Bladder microvascular endothelial cell (primary cell): ENCODE measurements at places on chromosomes 1 and 21. TPM values are rescaled to one million over a fixed set of nuclear protein-coding genes. Genes with fewer than 3 reads are reported as not detected.

SERBP1 gene
- 183 and 288 TPM in 2 replicates for total RNA-seq

ANGPTL1 gene
- total RNA-seq: under 0.01 TPM in 1 of 2 replicates, not detected in the other

KLHL20 gene
- total RNA-seq: 24.3 and 46.7 TPM in 2 replicates

VWA5B1 gene
- not detected in 2 replicates for total RNA-seq

MTARC1 gene
- 3.8 and 6.2 TPM in 2 replicates for total RNA-seq

FCRL1 gene
- total RNA-seq: not detected in 2 replicates

STK40 gene
- 9.2 and 50.4 TPM in 2 replicates for total RNA-seq

ADGRB2 gene
- total RNA-seq: 0.16 and 1.1 TPM in 2 replicates

FCER1G gene
- 0.16 TPM in 1 of 2 replicates, not detected in the other for total RNA-seq

NT5C1A gene
- total RNA-seq: not detected in 2 replicates

SMPDL3B gene
- total RNA-seq: 0.32 and 1.3 TPM in 2 replicates

LCE2C gene
- not detected in 2 replicates for total RNA-seq

ADORA1 gene
- not detected in 2 replicates for total RNA-seq

SPRR2E gene
- total RNA-seq: not detected in 2 replicates

OR10J1 gene
- total RNA-seq: not detected in 2 replicates

PRAMEF25 gene
- total RNA-seq: not detected in 2 replicates

PHACTR4 gene
- total RNA-seq: 6.2 and 14.0 TPM in 2 replicates

TCEANC2 gene
- 1.9 and 2.6 TPM in 2 replicates for total RNA-seq

ARTN gene
- total RNA-seq: 0.13 TPM in 1 of 2 replicates, not detected in the other

UMODL1 gene
- not detected in 2 replicates for total RNA-seq

RNU1-4 gene
- total RNA-seq: 509 and 6,751 TPM in 2 replicates

HTR6 gene
- not detected in 2 replicates for total RNA-seq

RBP7 gene
- 0.31 and 0.81 TPM in 2 replicates for total RNA-seq

LCE6A gene
- total RNA-seq: not detected in 2 replicates

WNT4 gene
- 0.25 and 0.32 TPM in 2 replicates for total RNA-seq

ACTN2 gene
- 0.06 TPM in 1 of 2 replicates, not detected in the other for total RNA-seq
